Adrenal gland (tissue), 19 donors: ENCODE measurements at places on chromosomes 13 and 19.

- peak; percentile 41 for DNase-seq
Observed at GRCh38 chr13:47420568-47420967, 523.7 kb upstream of the HTR2A start.

DNA sequence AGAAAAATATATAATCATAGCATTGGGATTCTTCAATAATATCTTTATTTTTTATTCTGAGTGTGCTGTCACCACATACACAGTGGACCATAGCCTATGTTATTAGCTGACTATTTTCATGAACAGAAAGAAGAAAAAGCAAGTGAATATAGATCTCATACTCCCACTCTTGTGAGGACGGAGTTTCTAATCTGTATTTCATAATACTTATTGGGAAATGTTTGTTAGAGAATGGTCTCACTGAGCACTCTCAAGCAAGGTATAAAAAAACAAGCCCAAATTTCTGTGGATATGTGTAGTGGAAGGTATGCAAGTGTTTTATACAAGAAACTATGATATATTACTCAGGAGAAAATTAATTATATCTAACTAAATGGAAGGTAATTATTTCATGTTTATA lies 1218.1 kb downstream of the SLITRK1 start:
- no peak for DNase-seq

DNA sequence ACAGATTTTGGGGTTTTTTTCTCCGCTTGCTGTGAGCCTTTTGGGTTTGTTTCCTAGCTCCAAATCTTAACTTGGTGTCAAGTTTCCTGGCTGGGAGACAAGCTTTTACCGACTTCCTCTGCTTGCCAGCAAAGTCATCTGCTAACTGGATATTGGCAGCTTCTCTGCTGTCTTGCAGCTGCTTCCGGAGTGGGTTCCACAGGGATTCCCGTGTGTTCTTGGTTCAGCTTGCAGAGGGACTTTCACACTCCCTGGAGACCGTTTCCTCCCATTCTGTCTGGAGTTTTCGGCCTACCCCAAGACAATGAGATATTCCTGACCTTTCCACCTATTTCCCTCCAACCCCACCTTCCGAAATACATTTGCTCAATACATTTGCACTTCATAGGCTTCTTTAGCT lies 2.2 kb upstream of the COLGALT1 start:
- DNase-seq, result peak; percentile 86

GRCh38 chr19:42099336-42099925 lies 23.5 kb downstream of the ZNF574 start:
- DNase-seq, result no peak

GRCh38 chr19:17688853-17689595 lies 870 bp upstream of the UNC13A start:
- DNase-seq, result no peak
